Mucosa of gallbladder (tissue), 1 donor: ENCODE measurements at places on chromosomes 6 and 20. TPM values are rescaled to one million over a fixed set of nuclear protein-coding genes. Genes with fewer than 3 reads are reported as not detected.

DNA sequence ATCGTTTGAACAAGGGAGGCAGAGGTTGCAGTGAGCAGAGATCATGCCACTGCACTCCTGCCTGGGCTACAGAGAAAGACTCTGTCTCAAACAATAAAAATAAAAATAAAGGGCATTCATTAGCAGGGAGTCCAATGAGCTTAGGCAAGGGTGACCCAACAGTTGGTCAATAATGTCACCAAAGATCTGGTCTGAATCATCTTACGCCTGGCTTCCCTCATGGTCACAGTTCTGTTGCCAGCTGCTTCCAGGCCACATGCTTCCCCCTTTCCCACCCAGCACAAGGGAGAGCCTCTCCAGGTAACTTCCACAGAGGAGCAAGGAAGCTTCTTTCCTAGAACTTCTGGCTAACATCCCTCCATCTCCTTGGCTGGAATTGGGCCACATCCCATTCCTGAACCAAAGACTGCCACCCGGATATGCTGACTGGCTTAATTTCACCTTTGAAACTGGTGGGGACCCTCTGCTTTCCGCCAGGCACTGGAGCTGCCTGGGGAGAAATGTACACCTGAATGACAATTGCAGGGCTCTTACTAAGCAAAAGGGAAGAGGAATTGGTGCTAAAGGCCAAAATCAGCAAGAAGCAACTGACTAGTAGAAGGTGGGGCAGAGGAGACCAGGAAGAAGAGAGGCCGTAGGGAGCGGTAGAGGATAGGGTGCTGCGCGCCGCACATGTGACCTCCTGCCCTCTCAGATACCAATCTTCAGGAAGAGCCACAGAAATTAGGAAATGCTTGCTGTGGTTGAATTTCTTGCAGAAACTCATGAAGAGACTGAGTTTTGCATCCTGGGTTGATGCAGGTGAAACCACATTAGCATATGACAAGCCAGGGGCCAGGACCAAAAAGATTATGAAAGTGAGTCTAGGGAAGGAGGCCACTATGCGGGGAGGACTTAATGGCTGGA lies 8.3 kb upstream of the SCML4 start:
- no peak for DNase-seq

GRCh38 chr6:128847431-128848210 lies 35.3 kb upstream of the LAMA2 start:
- DNase-seq, result no peak

GRCh38 chr20:37650661-37651060 lies 43.2 kb upstream of the CTNNBL1 start:
- DNase-seq, result no peak

GRCh38 chr20:62164879-62165761 lies 17.7 kb upstream of the MTG2 start:
- DNase-seq, result no peak

AKAP7 gene
- total RNA-seq, result 56.3 TPM

SEMG1 gene
- 1.1 TPM for total RNA-seq

GPR6 gene
- total RNA-seq, result not detected

DNA sequence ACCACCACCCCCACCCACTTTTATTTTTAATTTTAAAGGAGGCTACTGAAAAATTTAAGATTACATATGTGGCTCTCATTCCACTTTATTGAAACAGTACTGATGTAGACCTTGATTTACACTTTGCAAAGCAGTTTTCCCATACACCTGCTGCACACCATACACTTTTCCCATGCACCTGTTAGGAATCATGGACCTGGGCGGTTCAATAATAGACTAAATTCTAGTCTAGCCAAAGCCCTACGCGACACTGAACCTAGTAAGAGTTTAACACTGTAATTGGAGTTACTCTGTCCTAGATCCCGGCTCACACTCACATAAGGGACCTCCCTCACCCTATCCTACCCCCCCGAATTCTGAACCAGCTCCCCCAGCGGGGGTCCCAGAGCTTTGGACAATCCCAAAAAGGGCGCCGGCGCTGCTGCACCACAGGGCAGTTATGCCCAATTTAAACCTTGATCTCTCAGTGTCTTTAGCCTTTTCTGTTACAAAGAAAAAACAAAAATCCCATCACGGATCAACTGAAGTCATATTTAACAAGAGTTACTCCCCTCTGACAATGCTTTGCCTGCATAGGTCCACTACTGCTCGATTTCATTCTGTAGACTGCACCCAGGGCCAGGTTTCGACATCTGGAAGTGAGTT lies 2.4 kb upstream of the GCLC start:
- no peak for DNase-seq

MAP3K5 gene
- 15.9 TPM for total RNA-seq
